Lower lobe of right lung (tissue), 2 donors: ENCODE measurements at places on chromosomes 1 and 21. TPM values are rescaled to one million over a fixed set of nuclear protein-coding genes. Genes with fewer than 3 reads are reported as not detected.

DNA sequence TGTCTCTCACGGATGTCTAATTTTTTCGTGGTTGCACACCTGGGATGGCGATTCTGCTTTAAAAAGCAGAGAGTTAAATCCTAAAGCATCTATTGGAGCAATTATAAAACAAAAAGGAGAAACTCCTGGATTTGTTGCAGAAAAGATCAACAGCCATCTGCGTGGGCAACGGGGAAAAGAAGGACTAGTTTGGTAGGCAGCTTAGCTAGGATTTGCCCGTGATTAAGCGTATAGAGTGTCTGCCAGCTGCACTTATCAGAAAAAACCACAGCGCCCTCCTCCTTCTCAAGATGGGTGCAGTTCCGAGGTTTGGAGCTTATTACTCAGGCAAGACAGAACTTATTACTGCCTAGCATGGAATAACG, 526 bp upstream of the SLC25A24 start:
- no peak for DNase-seq

GRCh38 chr1:43446388-43446740, 7.4 kb downstream of the HYI start:
- peak; percentile 26 for DNase-seq

DNA sequence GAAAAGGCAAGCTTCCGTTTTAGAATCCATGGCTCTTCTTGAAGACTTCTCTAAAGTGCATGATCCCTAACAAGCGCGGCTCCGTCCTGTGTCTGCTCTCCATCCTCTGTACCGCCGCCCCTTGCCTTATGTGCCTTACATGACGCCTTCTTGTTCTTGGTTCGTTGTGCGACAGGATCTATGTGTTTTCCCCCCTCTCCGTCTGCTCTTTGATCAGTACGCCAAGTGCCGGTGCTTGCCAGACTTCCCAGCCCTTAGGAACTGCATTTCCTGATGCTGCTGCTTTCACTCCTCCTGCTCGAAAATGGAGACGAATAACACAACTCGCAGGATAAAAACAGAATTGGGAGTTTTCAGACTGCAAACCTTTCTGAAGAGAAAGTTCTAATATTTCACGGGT, 13.1 kb downstream of the NDUFV3 start:
- DNase-seq = no peak

- DNase-seq = no peak
Observed at GRCh38 chr1:150072959-150073358, 5.4 kb downstream of the VPS45 start.

GRCh38 chr1:161915051-161915503, 108.6 kb downstream of the OLFML2B start:
- no peak for DNase-seq

DNA sequence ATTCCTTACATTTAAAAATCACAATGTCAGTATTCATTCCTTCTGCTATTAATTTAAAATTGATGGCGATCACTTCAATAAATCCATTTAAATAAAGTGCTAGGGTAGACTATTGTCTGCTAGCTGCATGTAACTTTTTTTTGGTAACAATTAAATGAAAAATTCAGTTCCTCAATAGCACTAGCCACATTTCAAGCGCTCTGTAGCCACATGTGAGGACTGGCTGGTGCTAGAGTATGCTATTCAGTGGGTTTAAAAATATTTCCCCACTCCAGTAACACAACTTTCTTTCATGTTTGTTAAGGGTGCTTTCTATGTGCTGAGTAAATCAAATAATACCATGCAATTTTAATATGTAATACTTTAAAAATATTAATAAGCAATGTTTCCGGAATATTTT, 108.2 kb downstream of the LTN1 start:
- DNase-seq = no peak

DNA sequence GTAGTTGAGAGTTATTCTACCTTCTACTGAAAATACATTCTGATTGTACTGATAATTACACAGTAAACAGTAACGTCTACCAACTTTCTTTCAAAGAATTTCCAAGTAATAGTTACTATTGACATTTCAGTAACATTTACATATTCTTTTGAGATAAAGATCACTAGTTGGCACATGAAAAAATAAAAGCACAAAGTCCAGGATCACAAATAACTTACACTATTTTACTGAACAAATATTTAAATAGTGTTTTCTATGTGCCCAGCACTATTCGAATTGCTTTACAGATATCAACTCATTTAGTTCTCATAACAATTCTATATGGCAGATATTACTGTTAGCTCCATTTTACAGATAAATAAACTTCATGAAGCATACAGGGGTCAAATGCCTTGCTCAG, 126.4 kb downstream of the TTLL7 start:
- DNase-seq = no peak

DNA sequence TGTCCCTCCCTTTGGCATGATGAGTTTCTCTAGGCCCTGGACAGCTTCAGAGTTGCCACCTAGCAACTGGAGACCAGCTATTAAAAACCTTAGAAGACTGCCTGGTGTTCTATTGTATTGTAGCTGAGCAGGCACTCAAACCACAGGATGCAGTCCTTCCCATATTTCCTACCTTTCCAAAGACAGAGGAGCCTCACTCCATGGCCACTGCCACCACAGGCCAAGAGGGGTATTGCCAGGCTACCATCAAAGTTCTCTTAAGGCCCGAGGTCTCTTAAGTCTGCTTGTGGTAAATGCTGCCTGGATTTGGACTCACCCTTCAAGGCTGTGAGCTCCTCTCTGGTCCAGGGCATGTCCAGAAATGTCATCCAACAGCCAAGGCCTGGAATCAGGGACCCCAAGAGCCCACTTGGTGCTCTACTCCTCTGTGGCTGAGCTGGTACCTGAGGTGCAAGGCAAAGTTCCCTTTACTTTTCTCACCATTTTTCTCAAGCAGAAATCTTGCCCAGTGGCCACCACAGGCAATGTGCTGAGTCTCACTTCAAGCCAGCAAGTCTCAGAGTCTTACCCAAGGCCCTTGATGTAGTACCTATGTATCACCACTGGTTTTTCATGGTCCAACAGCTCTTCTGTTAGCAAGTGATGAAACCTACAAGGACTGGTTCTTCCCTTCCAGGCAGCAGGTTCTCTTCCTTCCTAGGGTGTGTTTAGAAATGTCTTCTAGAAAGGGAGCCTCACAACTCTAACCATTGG, 269.4 kb downstream of the AMY1C start:
- DNase-seq = no peak

DNA sequence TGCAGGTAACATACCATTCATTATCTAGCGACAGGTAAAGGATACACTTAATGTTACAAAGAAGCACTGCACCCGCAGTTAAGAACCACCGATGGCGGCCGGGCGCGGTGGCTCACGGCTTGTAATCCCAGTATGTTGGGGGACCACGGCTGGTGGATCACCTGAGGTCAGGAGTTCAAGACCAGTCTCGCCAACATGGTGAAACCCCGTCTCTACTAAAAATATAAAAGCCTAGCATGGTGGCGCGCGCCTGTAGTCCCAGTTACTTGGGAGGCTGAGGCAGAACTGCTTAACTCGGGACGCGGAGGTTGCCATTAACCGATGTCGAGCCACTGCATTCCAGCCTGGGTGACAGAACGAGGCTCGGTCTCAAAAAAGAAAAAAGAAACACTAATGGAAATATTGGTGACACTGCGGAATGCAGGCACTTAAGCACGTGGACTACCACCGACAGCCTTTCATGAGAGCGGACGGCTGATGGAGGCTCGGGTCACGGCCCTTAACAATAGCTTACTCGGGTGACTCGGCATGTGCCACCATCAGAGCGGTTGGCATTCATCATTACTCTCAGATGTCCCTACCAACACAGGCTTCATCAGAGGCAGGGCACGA, 542 bp downstream of the GAS5 start:
- no peak for DNase-seq

- DNase-seq = peak; percentile 94
Observed at GRCh38 chr1:204516180-204516879, at the start of gene MDM4. TSS of gene MDM4 (plus strand) at chr1:204516406. CDS start at chr1:204525519, 9,113 bp downstream.

DNA sequence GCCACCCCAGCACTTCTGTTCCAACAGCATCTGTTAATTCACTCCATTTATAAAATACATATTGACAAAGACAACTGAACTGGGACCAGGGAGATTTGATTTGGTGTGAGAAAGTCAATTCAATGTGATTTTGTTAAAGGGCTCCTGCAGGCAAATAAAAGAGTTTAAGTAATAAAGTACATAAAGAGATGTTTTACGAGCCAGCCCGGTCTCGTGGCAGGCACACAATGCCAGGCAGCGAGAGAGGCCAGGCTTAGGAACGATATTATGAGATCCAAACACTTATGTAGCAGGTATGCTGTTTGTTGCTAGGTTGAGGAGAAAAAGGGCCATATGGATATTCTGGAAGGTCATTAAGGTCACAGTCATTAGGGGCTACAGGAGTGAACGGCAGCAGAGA, 227.1 kb downstream of the KCTD3 start:
- no peak for DNase-seq

- no peak for DNase-seq
Observed at GRCh38 chr1:8632102-8632501, 185.3 kb downstream of the RERE start.

The ABCG1 gene
- 74.9 TPM for total RNA-seq

The CLCA2 gene
- total RNA-seq = 0.62 TPM

The SPATA17 gene
- total RNA-seq = 4.0 TPM

The CYP4Z1 gene
- total RNA-seq = 1.4 TPM

The PEAR1 gene
- 14.8 TPM for total RNA-seq

The TRIM46 gene
- total RNA-seq = 0.35 TPM

The CNTN2 gene
- not detected for total RNA-seq
